Ureter (tissue), 1 donor: ENCODE measurements at places on chromosomes 5 and 9.

GRCh38 chr9:12461763-12462460, 231.3 kb upstream of the TYRP1 start:
- DNase-seq, result no peak

DNA sequence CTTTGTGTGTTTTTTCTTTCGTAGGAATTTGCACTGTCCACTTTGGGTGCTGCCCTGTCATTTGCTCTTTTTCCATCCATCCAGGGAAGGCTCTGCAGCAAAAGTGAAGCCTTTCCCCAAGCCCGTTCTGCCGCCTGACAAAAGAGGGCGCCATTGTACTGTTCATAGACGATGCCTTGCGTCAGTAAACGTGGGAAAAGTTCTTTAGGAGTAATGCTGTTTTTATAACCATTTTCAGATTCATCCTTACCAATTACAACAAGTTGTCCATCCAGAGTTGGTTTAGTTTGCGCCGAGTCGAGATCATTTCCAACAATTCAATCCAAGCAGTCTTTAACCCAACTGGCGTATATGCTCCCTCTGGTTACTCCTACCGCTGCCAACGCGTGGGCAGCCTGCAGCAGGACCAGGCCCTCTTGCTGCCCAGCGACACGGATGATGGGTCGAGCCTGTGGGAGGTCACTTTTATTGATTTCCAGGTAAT, 34.3 kb upstream of the RPS23 start:
- DNase-seq, result peak; percentile 58

GRCh38 chr5:141814064-141814964, 63.9 kb downstream of the PCDH1 start:
- DNase-seq, result no peak

DNA sequence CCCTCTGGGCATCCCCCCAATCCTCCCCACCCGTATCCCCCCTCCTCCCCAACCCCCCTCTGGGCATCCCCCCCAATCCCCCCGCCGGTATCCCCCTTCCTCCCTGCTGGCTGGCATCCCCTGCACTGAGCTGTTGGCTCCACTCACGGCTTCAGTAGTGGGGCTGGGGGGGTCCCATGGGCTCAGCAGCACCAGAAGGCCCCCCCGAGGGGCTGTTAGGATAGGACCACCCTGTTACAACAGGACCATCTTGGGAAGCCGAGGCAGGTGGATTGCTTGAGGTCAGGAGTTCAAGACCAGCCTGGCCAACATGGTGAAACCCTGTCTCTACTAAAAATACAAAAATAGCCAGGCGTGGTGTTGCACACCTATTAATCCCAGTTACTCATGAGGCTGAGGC, 42.4 kb downstream of the EXD3 start:
- no peak for DNase-seq

DNA sequence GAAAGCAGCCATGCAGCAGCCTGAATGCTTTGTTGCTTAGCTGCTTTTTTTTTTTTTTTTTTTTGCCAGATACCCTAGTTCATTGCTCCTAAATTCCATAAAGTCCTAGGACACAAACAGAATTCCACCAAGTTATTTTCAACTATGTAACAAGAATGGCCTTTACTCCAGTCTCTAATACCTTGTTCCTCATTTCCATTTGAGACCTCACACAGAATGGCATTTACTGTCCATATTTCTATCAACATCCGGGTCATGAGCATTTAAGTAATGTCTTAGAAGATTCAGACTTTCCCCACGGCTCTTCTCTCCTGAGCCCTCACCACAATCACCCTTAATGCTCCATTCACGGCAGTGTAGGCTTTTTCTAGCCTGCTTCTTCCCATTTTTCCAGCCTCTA, 31.7 kb upstream of the FBXW11 start:
- no peak for DNase-seq

DNA sequence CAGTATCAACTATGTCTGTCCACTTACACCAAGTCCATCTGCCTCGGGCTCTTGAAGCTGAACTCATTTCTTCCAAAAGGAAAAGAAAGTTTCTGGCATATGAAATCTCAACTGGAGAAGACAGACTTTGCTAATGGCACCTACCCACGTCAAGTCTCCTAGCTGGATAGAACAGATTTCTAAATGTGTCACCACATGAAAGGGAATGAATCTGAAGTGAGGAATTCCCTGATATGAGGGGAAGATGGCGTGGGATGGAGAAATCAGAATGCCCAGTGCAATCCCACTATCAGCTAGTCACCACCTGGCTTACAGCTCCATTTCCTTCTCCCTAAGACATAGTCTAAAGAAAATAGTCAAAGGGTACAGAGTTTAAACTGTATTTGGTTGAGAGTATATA, 144.7 kb downstream of the PAPPA start:
- DNase-seq, result no peak

DNA sequence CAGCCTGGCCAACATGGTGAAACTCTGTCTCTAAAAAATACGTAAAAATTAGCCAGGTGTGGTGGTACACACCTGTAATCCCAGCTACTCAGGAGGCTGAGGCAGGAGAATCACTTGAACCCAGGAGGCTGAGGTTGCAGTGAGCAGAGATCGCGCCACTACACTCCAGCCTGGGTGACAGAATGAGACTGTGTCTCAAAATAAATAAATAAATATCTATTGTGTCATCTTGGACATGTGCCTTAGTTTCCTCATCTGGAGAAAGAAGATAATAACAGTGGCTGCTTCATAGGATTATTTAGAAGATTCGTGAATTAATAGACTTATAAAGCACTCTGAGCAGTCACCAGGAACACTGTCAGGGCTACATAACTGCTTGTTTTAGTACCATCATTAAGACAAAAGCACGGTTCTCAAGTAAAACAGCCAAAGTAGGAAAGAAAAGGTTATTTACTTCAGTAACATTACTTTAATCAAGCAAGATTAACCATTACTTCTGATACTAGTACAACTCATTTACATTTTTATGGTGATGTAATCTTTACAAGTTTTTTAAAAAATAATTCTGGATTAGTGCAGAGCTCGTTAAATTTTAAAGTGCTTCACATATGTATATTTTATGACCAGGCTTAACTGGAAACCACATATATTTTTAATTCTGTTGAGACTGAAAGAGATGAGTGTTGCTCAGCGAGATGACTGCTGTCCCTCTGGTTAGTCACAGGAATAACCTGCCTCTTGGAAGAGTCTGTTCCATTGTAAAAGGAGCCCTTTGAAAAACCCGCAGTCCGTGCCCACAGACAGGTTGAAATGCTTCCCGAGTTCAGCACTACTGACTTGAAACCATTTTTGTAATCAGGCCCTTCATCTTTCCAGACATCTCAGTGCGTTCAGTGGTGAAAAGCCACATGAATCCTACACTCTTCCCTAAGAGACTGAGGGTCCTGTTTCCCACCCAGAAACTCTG, 36.7 kb downstream of the ANKH start:
- DNase-seq, result no peak

DNA sequence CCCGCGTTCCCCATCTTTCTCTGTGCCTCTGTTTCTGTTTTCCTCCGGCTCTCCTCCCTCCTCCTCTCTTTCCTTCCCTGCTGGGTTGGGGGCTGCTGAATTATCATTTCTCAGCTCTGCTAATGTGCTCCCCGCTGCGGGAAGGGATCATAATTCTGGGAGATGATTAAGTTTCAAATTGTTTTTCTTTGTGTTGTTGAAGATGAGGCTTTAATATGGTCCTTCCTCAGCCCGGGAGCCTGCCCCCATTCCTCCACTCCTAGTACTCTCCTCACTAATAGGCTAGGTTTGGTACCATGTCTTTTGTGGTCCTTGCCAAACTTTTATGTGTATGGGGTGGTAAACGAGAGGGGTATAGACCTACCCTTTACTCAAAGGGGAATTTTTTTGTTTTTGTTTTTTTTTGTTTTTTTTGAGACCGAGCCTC, 5.7 kb upstream of the PCDH1 start:
- DNase-seq, result no peak

DNA sequence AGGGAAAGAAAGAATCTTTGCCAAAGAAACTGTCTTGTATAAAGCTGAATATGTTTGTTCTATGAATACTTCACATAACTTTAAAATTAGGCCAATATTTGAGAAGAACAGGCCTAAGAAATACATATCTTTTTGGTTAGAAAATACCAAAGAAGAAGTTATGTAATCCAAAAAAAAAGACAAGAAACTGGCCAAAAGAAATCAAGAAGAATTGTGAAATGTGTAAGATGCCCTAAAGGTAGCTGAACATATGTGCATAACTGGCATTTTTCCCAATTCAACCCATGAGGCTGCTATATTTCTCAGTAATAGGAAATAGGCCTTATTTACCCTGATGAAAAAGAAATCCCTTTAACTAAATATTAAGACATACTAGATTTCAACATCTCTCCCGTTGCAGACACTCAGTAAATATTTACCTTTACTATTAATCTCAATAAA, 290.0 kb downstream of the CETN3 start:
- DNase-seq, result no peak

DNA sequence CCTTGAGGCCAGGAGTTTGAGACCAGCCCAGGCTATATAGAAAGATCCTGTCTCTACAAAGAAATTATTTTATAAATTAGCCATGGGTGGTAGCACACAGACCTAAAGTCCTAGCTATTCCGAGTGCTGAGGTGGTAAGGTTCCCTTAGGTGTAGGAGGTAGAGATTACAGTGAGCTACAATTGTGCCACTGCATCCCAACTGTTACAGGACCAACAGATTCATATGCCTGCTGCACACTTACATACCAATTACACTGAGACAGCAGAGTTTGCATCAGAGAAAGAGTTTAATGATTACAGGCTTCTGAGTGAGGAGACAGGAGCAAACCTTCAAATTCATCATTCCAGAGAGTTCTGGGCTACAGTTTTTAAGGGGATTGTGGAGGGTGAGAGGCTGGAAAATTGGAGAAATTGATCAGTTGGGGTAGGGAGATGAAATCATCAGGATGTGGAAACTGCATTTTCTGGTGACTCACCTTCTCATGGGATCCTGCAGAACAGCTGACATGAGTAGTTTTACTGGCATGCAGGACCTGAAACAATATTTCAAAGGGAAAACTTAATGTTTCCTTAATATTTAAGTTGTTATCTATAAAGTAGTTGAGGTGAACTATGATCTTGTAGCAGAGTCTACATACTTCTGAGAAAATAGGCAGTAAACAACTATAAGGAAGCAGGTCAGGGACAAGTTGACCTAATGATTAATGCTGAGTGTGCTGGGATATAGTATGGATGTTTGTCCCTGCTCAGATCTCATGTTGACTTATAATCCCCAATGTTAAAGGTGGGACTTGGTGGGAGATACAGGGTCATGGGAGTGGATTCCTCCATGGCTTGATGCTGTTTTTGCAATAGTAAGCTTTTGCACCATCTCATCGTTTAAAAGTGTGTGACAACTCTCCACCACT, 54.7 kb downstream of the ANXA2R start:
- DNase-seq, result no peak

DNA sequence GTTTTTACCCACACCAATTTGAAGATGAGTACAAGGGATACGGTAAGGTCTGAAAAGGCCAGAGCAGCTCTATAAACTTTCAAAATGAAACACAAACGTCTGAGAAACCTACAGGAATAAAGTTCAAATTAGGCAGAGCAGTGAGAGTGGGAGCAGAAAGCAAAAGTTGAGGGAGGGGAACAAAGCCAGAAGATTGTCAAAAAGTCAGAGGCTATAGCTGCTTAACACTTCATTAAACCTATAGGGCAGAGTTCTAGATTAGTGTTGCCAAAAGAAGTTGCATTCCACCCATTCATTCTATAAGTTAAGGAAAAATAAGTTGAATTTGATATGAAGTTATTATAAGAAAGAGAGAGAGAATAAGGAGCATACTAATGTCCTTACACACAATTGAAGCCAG, 309.6 kb upstream of the CD180 start:
- no peak for DNase-seq

GRCh38 chr9:127109212-127109711, 13.2 kb downstream of the ANGPTL2 start:
- DNase-seq, result no peak

DNA sequence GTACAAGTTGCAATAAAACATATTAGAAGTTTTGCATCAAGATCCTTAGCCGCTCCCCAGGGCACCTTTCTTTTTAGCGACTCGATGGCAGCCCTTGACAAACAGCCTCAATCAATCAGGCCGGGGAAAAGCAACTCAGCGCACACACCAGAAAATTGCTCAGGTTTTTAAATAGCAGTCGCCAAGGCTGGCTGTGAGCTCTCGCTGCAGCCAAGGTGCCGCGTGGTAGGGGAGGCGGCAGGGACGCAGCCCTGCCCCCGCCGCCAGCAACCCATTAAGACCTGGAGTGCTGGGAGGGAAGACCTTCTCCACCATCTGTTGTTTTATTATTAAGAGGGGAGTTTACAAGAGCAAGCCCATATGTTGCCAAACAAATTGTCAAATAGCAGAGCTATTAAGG, 22.6 kb downstream of the ASS1 start:
- no peak for DNase-seq

GRCh38 chr5:71834601-71835000, 115.5 kb downstream of the CARTPT start:
- DNase-seq, result no peak

DNA sequence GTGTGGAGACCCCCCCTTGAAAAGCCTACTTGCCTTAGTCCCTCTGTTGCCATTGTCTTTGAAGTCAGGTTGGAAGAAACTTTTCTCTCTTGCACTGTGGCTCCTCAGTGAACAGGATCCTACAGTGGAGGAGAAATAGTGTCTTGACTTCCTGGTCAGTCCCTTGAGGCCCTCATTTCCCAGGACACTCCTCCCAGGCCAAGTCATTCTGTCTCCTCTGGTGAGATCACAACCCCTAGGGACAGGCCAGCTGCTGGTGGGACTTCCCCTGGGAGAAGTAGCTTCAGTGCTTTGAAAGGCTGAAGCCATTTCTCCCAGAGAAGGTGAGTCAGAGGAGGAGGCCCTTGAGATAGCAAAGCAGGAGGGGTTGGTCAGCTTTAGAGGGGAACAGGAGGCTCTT, 10.1 kb upstream of the GRIA1 start:
- no peak for DNase-seq
